Hindlimb muscle (tissue), 1 donor: ENCODE measurements at places on chromosomes 5 and 9. TPM values are rescaled to one million over a fixed set of nuclear protein-coding genes. Genes with fewer than 3 reads are reported as not detected.

- DNase-seq: no peak
These were observed 101.4 kb downstream of the PPARGC1B start for GRCh38 chr5:149831492-149831891.

- no peak for DNase-seq
These were observed 78.7 kb downstream of the XRCC4 start for GRCh38 chr5:83156001-83156400.

PLPPR1 gene
- 9.8 TPM for polyA plus RNA-seq

DNA sequence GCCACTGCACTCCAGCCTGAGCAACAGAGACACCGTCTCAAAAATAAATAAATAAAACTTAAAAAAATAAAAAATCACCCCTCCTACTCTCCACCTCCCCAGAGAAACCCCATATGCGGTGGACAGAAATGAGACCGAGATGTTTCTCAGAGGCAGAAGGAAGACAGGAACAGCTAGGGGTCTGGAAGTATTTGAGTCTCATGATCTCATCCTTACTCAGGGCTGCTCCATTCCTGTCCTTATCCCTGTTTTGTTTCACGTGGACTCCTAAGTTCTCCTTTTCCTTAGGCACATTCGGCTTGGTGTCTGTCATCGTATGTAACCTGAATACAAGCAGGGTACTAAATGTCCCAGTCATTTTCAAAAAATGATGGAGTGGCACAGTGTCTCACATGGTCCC is 76.1 kb downstream of the C9orf50 start:
- DNase-seq: no peak

DNA sequence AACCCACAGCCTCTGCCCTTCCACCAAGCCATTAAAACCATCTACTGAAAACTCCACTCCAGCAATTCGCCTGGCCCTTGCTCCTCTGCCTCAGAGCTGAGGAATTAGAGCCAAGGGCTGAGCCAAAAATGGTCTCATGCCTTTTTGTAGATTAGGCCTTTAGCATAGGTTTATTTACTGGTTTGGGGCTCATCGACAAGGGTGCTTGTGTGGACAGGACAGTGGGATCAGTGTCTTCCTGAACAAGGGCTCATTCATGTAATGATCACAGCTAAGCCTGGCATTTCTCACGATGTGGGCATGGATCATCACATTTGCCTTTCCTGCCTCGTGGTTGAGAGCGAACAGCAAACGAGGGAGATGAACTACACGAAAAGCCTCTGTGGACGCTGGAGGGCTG is 59.2 kb upstream of the PHF24 start:
- no peak for DNase-seq

IFNE gene
- polyA plus RNA-seq: not detected

FGF10 gene
- 4.9 TPM for polyA plus RNA-seq

- no peak for DNase-seq
These were observed 284.2 kb upstream of the NMUR2 start for GRCh38 chr5:152689250-152689711.

DNA sequence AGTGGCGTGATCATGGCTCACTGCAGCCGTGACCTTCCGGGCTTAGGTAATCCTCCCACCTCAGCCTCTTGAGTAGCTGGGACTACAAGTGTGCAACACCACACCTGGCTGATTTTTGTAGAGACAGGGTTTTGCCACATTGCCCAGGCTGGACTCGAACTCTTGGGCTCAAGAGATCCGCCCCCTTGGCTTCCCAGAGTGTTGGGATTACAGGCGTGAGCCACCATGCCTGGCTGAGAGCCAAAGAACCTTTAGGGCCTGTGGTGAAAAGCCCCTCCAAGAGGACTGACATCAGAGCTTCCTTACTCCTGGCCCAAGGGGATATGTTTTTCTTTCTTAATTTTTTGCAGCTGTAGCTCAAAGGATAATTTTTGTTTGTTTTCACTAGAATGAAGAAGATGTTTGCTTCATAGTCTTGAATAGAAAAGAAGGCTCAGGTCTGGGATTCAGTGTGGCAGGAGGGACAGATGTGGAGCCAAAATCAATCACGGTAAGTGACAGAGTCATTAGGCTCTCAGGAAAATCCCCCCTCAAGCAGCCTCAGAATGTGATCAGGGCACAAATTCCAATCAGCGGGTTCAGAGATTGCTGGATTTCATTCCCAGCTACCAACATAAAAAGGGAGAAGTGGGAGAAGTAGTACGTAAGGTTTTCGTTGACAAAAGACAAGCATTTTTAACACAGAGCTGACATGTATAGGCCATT is 77.1 kb downstream of the GOLPH3 start:
- no peak for DNase-seq

DNA sequence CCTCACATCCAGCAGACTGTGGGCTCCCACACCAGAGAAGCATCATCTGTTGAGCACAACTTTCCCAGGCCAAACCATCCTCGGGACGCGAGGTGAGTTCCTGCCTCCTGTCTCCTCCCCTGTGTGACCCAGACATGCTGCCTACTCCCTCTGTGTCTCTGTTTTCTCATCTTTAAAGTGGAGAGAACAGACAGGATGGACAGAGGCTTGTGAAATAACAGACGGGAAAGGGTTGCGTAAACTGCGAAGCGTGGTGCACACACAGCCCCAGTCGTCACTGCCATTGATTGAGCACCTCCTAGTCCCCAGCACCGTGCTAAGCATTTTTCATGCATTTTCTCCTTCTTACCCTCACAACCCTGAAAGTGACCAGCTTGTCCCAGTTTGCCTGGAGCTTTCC is 52.1 kb upstream of the LMX1B start:
- no peak for DNase-seq

SLC25A2 gene
- not detected for polyA plus RNA-seq

MARCOL gene
- polyA plus RNA-seq: not detected

DNA sequence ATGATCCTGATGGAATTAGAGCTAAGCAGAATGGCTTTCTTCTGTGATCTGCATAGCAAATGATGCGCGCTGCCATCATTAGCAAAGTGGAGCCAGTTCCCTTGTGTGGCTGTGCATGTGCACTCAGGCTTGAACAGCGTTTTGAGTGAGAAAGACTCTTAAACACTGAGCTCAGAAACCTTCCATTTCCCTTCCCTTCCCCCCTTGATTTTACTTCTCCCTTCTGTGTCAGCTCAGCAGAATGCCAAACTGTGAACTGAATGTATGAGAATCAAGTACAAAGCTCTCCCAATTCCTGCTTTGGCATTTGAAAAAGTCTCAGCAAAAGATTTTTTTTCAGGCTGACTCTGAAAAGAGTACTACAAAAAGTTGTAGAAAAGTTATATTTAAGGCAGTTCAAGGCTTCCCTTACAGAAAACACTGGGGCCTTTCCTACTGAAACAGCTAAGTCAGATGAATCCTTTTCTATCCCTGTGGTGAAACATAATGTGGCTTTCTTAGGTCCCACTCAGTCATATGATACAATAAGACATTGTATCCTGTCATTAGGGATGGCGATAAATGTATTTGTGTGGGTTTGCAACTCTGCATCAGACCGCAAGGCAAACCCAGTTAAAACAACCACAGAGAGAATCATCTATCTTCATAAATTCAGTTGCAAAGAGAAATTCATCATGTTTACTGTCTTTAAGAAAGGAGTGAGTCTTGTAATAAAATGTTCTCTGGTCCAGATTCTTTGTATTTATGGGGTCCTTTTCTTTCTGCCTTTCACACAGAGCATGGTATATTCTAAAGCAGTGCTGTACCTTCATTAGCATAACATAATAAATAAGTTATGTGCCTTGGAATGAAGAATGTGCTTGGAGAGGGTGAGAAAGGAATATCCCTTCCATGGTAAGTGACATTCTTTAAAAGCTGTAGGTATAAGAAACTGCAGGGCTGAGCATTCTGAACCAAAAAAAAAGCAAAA is 222.6 kb downstream of the CAAP1 start:
- no peak for DNase-seq
